ENCODE measurements at places on chromosomes 2 and 18.

DNA sequence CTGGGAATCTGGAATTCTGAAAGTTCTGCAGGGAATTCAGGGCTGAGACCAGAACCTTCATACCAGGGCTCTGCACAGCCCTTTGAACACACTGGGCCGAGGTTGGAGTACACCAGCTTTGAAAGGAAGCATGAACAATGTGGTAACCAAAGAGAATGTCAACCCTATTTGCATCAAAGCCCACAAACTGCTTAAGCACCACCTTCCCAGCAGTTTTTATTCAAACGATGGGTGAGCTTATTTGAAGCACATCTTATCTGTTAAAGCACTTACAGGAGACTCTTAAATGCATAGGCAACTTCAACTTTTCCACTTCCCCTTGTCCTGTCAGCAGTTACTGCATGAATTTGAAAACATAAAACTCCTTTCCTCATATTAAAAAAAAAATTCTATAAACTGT is 96.6 kb downstream of the TXNL1 start:
- no peak for DNase-seq

DNA sequence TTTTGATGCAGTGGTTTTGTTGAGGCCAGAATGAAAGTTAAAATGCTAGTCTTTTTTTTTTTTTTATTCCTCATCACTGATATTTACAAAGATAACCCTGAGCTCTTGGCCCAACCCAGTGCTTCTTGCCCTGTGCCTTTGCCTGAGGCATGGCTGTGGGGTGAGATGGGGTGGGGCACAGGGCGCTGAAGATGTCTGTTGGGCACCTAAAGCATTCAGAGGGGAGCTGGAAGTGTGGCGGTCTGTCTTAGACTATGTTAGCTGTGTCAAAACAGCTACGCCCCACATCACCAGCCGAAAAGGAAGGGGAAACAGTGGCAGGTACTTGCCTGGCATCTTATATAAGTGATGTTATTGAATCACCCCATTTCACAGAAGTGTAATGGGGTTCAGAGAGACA is 20.7 kb downstream of the TOGARAM2 start:
- DNase-seq = no peak

DNA sequence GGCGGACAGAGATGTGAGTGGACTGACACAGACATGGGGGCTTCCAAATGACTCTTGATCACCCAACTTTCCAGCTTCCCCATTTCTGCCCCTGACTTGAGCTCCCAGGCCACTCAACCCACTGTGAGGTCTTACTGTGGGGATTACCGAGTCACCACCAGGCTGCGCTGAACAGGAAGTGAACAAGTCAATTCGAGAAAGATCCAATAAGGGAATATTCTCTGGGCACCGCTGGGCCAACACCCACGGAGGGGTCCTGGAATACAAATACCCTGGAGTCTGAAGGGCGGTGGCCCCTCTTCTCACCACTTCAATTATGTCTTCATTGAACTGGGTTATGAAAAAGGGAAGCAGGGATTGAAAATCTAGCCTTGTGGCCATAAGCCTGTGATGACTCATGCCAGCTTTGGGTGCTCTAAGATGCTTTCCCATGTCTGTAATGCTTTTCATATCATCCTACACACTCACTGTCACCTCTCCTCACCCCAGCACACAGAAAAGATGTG is 37.7 kb downstream of the BCL11A start:
- peak; percentile 9 for DNase-seq

DNA sequence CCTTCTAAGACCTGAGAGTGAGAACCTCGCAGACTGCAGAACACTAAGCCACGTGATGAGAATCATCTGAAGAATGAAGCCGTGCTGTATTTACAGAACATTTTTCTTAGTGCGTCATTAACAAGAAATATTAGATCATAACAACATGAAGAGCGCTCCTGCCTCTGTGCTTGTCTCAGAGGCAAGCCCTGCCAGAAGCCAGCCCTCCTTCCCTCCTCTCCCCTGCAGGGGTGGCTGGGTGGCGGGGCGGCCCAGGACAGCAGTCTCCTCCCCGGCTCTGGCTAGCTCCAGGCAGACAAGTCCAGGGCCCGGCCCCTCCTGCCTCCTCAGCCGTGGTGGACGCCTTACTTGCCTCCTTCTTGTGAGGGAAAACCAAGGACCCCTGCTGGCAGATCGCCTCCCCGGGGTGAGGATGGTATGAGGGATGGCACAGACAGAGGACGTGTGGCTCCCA is 262.7 kb downstream of the TWIST2 start:
- DNase-seq = no peak

- DNase-seq = no peak
Measured at GRCh38 chr2:51006641-51007040, 25.3 kb downstream of the NRXN1 start.
